ENCODE measurements at places on chromosomes 7 and 10.

- DNase-seq: no peak
These were observed 18.3 kb downstream of the STEAP1B start for GRCh38 chr7:22481726-22482125.

DNA sequence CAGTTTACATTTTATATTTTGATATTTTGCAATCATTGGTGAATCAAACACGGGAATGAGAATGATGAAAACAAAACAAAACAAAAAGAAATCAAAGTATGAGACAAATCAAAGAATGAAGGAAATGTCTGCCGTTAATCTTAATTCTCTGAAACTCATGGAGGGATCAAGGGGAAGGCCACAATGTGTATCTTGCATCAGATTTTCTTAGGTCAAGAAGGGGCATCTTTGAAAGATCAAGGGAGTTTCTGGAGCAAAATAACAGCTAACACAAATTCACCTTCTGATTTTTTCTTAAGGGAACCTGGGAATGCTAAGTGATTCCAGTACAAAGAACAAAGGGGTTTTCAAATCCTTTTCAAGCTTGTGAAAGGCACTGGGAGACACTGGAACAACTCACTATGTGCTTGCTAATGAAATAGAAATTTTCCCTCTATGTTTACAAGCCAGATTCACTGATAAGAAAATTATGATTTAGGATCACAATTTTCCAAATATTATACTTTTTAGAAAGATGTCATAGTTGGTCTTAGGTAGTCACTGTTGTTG, 322.3 kb upstream of the AOAH start:
- no peak for DNase-seq

GRCh38 chr10:88028072-88028471, 164.6 kb downstream of the PTEN start:
- DNase-seq: no peak

DNA sequence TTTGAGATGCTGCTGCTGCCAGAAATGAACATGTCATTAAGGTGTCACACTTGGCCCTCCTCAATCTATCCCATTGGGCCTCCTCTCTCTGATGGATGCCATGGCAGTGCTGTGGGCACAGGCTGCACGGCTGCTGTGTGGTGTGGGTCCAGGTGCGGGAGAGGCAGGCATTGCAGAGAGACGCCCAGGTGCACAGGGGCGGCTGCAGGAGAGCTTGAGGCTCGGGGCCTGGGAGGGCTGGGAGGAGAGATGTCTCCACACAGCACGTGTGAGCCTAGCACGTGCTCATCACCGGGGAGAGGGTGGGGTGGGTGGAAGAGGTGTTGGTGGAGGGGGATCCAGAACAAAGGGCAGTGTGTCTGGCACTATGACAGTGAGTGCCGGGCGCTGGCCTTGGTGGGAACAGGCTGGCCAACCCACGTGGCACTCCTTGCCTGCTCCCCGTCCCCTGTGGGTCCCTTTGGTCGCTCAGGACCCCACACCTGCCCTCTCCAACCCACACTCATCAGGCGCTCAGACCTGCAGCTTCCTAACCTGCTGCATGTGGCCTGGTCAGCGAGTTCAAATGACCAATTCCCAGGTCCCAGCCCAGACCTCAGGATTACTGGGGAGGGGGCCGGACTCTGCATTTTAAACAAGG, 39.9 kb upstream of the BNIP3 start:
- DNase-seq: no peak

DNA sequence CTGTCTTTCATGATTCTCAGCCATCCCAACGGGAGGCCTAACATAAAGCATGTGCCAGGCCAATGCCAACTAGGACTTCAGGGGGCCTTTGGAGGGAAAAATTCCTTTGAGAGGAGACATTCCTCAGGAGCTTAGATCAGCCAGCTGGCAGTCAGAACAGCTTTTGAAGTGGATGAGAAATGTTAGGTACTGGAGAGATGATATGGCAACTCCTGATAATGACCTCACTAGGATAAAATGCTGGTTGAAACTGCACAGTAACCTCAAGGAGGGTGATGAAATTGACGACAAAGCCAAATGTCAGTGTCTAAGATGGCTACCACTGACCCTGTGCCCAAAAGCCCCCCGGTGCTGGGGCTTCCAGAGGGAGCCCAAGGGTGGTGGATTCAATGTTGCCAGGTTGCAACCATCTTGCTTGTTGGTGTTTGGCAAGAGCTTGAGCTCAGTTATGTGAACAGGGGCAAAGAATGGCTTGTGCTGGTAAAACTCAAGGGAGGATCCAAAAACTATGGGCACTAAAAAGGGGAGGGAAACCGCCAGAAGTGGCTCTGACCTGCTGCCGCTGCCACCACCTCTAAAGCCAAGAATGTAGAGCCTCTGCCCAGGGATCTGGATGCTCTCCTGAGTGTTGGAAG, 121.2 kb downstream of the UBE2H start:
- no peak for DNase-seq

GRCh38 chr10:122999347-122999746, 9.2 kb downstream of the IKZF5 start:
- no peak for DNase-seq
